Activated CD4-positive, alpha-beta T cell treated with anti-CD3 and anti-CD28 coated beads, Interleukin-2, amount 10 ng/mL, durations not matched to agents 7 days and 5 days (primary cell): ENCODE measurements at places on chromosomes 7 and 10. TPM values are rescaled to one million over a fixed set of nuclear protein-coding genes. Genes with fewer than 3 reads are reported as not detected.

DNA sequence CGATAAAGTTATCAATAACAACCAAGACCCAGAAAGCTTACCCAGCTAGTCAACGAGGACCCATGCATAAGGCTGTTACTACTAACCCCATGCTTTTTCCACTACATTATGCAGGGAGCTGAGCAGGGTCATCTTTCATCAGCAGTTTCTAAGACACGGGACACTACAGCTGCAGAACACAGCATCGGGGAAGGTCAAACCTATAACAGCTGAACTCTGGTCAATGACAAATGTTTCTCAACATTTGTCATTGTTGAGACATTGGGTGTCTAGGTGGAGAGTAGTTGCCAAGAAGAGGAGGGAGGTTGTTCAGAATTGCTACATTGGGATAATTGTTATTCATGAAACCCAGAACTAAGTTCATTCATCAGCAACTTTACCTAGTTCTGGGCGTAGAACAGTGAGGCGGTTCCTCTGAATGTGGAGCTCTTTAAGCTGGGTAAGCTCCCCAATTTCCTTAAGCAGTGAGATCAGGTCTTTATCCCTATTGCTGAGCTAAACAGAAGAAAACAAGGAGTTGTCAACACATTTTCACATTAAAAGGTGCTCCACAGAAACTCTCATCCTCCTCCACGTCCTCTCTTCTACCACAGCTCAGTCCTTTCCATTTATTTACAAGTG lies 105.6 kb downstream of the ZNF22 start:
- no peak for DNase-seq
- H3K27ac ChIP-seq, result no peak overlapping the region
- peaks cover 34% of the 10 kb centered on the region for H3K27me3 ChIP-seq
- no peak overlapping the region for H3K4me3 ChIP-seq
- no peaks in the 10 kb centered on the region for H3K36me3 ChIP-seq
- no peaks in the 10 kb centered on the region for H3K4me1 ChIP-seq

GRCh38 chr10:19719284-19719683 lies 96.9 kb upstream of the PLXDC2 start:
- H3K4me3 ChIP-seq, result no peak overlapping the region
- H3K27me3 ChIP-seq, result no peaks in the 10 kb centered on the region
- DNase-seq, result no peak
- no peaks in the 10 kb centered on the region for H3K36me3 ChIP-seq

- no peak overlapping the region for H3K27ac ChIP-seq
- peaks cover 12% of the 10 kb centered on the region for H3K27me3 ChIP-seq
- no peak overlapping the region for H3K4me3 ChIP-seq
- peaks cover 28% of the 10 kb centered on the region for H3K36me3 ChIP-seq
- H3K4me1 ChIP-seq, result peaks cover 4% of the 10 kb centered on the region
- DNase-seq, result no peak
Observed at GRCh38 chr7:151459726-151460473, 20.0 kb upstream of the CRYGN start.

DNA sequence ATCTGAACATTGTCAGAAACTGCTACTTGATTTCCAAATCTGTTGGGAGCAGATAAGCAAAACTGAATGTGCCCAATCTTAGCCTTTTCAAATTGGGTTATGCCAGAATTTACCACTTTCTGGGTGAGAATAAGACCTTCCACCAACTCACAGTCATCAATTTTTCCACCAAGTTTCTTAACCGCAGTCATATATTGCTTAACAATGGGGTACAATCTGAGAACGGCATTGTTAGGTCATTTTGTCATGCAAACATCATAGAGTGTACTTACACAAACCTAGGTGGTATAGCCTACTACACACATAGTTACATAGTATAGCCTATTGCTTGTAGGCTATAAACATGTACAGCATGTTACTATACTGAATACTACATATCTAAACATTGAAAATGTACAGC lies 16.0 kb downstream of the MRPS33 start:
- H3K4me1 ChIP-seq, result no peaks in the 10 kb centered on the region
- H3K27me3 ChIP-seq, result peaks cover 19% of the 10 kb centered on the region
- H3K27ac ChIP-seq, result no peak overlapping the region
- H3K36me3 ChIP-seq, result no peaks in the 10 kb centered on the region
- DNase-seq, result no peak
- no peak overlapping the region for H3K4me3 ChIP-seq

- H3K4me1 ChIP-seq, result peaks cover under 1% of the 10 kb centered on the region
- H3K27ac ChIP-seq, result no peak overlapping the region
- no peak overlapping the region for H3K4me3 ChIP-seq
- no peak for DNase-seq
Observed at GRCh38 chr10:23319835-23320234, 24.8 kb downstream of the C10orf67 start.

DNA sequence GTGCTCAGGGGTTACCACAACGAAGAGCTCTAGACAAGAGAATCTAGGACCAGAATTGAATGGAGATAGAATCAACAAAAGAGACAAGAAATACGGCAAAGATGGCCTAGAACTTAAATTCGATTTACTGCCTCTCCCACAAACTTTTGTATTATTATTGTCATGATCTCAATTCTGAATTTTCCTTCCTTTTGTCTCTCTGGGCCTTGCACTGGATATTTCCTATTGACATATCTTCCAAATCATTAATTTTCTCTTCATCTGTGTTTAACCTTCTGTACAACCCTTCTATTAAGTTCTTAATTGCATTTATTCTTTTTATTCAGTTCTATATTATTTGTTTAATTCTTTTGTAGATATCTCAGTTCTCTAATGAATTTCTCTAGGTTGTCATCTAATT lies 28.4 kb downstream of the VSTM4 start:
- H3K4me3 ChIP-seq, result no peak overlapping the region
- H3K27ac ChIP-seq, result no peak overlapping the region
- DNase-seq, result no peak

DNA sequence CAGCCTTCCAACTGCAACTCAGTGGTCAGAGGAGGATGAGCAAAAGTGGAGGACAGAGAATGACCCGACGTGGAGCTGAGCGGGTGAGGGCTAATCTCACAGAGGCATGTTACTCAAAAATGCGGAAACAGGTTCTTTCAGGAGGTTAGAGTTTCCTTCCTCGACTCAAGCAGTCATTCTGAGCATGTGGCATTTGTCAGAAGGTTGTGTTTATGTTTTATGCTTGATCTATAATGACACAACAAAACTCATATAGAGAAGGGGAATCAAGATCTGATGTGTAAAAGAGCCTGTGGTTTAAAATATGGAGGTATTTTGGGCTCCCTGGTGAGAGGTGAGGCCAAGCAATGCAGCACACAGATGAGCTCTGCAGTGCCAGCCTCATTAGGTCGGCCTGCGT lies 311.4 kb downstream of the ADARB2 start:
- H3K27ac ChIP-seq, result no peak overlapping the region
- no peak for DNase-seq
- H3K27me3 ChIP-seq, result peaks cover 25% of the 10 kb centered on the region
- no peak overlapping the region for H3K4me3 ChIP-seq

GRCh38 chr10:80894311-80894791 lies 356.6 kb downstream of the SH2D4B start:
- H3K27me3 ChIP-seq, result no peaks in the 10 kb centered on the region
- no peaks in the 10 kb centered on the region for H3K4me1 ChIP-seq
- H3K27ac ChIP-seq, result no peak overlapping the region
- DNase-seq, result no peak
- H3K36me3 ChIP-seq, result no peaks in the 10 kb centered on the region
- no peak overlapping the region for H3K4me3 ChIP-seq

DNA sequence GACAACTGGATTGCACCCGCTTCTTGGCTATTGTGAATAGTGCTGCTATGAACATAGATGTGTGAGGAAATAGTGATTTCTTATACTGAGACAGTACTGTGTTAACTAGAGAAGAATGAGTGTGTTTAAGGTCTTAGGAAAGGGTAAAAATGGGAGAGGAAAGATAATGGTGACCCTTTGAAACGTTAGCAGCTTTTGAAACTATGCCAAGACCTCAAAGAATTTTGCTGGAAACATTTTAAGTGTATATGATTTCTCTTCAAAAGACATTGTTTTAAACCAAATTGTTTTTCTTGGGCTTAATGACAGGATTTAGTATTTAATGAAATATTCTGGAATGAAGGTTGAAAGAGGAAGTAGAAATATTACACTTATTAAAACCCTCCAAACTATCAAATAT lies 100.8 kb upstream of the ARHGAP21 start:
- H3K4me1 ChIP-seq, result peaks cover 26% of the 10 kb centered on the region
- H3K27ac ChIP-seq, result no peak overlapping the region
- no peak overlapping the region for H3K4me3 ChIP-seq
- no peak for DNase-seq
- H3K27me3 ChIP-seq, result no peaks in the 10 kb centered on the region
- H3K36me3 ChIP-seq, result no peaks in the 10 kb centered on the region

GRCh38 chr10:91153508-91153907 lies 67.0 kb upstream of the PCGF5 start:
- H3K36me3 ChIP-seq, result no peaks in the 10 kb centered on the region
- no peak overlapping the region for H3K27ac ChIP-seq
- no peaks in the 10 kb centered on the region for H3K4me1 ChIP-seq
- H3K4me3 ChIP-seq, result no peak overlapping the region
- H3K27me3 ChIP-seq, result peaks cover 5% of the 10 kb centered on the region

DNA sequence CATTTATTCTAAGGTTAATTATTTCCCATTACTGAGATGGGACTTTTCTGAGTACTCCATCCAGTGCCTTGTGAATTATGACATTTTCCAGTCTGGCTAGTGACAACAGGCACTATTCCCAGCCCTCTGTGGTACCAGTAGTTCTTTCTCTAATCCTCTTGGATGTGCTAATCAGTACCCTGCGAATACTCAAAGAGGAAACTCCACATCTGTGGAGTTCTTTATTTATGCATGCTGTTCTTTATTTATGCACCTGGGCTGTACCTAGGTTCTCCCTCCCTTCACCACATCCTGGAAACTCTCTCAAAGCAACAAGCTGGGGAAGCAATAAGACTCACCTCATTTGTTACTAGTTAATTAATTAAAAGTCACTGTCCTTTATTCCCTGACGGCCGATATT lies 83.5 kb downstream of the TSPAN12 start:
- no peaks in the 10 kb centered on the region for H3K4me1 ChIP-seq
- H3K27ac ChIP-seq, result no peak overlapping the region
- no peaks in the 10 kb centered on the region for H3K27me3 ChIP-seq

GRM3 gene
- total RNA-seq, result not detected

FOXI2 gene
- not detected for total RNA-seq

CPA4 gene
- total RNA-seq, result not detected

GRCh38 chr7:30923009-30923773 lies 11.5 kb downstream of the AQP1 start:
- DNase-seq, result no peak
- no peaks in the 10 kb centered on the region for H3K36me3 ChIP-seq
- H3K4me3 ChIP-seq, result no peak overlapping the region
- H3K27me3 ChIP-seq, result no peaks in the 10 kb centered on the region
- H3K4me1 ChIP-seq, result no peaks in the 10 kb centered on the region

- H3K36me3 ChIP-seq, result no peaks in the 10 kb centered on the region
- DNase-seq, result no peak
- H3K27ac ChIP-seq, result no peak overlapping the region
- H3K27me3 ChIP-seq, result peaks cover 22% of the 10 kb centered on the region
Observed at GRCh38 chr7:130719541-130719940, 14.5 kb downstream of the KLF14 start.

METTL27 gene
- 1.9 TPM for total RNA-seq

DNA sequence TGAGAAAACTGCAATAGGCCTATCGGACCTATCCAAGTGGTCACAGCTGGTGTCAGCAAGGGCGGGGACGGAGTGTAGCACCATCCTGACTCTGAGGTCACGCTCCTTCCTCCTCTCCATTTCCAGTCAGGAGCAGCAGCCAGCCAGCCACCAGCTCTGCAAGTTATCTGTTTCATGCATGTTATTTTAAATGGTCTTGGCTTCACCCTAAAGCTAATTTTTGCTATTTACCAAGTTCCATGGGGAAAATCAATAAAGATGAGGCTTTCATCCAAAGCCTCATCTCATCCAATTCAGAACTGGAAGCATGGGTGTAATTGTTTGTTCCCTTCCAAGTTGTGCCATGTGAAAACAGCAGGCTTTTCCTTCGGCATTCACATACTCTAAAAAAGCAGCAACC lies 49.3 kb downstream of the ICA1 start:
- H3K27me3 ChIP-seq, result peaks cover 4% of the 10 kb centered on the region
- H3K4me3 ChIP-seq, result no peak overlapping the region
- H3K36me3 ChIP-seq, result no peaks in the 10 kb centered on the region
- H3K27ac ChIP-seq, result no peak overlapping the region
